ENCODE measurements at places on chromosomes 4 and X. TPM values are rescaled to one million over a fixed set of nuclear protein-coding genes. Genes with fewer than 3 reads are reported as not detected.

DNA sequence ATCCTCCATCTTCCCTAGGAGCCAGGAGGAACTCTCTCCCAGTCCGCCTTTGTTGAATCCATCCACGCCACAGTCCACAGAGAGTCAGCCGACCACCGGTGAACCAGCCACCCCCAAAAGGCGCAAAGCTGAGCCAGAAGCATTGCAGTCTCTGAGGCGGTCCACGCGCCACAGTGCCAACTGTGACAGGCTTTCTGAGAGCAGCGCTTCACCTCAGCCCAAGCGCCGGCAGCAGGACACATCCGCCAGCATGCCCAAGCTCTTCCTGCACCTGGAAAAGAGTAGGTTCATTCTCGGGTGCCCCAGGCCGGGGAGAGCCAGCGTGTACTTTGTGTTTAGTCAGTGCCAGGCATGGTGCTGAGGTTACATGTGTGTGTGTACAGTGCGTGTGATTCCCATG, 7.4 kb downstream of the MSL3 start:
- DNase-seq, result no peak

DNA sequence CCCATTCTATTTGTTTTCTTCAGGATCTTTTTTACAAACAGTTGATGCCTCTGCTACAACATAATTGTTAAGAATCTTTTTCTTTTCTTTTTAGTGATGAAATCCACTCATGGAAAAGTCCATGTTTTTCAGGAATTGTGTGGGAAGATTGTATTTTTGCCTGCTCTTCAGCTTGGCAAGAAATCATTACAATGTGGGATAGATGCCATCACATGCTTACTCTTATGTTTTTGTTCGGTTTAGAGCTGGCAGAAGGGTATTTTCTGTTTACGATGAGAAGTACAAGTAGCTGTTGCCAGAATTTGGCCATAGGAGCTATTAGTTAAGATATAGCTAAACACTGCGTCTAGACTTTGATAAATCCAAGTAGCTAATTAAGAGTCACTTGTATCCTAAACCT, 2585.3 kb downstream of the ARAP2 start:
- DNase-seq, result no peak

GRCh38 chr4:102717448-102718092, 43.2 kb downstream of the MANBA start:
- DNase-seq, result no peak

Gene TBL1X
- 20.9 TPM for polyA plus RNA-seq

Measured in left lung (tissue), 14 donors.